ENCODE measurements at places on chromosomes 2 and 18.

GRCh38 chr2:241074065-241074818 is 27.8 kb downstream of the MTERF4 start:
- DNase-seq, result no peak

GRCh38 chr2:59875836-59876235 is 677.6 kb downstream of the BCL11A start:
- DNase-seq, result no peak

DNA sequence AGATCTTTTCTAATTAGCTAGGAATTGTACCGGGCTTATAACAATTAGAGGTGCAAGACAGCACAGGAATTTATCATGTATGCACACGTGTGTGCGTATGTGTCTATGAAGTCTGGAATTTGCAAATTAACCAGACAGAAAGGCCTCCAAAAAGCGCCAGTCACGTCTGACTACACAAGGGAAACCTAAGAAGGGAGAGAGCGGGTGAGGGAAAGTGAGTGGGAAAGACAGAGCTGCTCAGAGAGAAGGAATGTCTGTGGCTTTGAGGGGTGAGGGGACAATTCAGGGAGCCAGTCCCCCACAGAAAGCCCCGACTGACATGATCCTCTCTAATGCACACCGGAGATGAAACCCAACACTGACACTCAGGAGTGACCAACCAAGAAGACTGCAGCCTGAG is 197.7 kb upstream of the SH3BP4 start:
- DNase-seq, result no peak

GRCh38 chr2:83536556-83536955 is 922.5 kb downstream of the SUCLG1 start:
- DNase-seq, result no peak

- DNase-seq, result no peak
These were observed 353.6 kb upstream of the FANCL start for GRCh38 chr2:58594762-58595161.

DNA sequence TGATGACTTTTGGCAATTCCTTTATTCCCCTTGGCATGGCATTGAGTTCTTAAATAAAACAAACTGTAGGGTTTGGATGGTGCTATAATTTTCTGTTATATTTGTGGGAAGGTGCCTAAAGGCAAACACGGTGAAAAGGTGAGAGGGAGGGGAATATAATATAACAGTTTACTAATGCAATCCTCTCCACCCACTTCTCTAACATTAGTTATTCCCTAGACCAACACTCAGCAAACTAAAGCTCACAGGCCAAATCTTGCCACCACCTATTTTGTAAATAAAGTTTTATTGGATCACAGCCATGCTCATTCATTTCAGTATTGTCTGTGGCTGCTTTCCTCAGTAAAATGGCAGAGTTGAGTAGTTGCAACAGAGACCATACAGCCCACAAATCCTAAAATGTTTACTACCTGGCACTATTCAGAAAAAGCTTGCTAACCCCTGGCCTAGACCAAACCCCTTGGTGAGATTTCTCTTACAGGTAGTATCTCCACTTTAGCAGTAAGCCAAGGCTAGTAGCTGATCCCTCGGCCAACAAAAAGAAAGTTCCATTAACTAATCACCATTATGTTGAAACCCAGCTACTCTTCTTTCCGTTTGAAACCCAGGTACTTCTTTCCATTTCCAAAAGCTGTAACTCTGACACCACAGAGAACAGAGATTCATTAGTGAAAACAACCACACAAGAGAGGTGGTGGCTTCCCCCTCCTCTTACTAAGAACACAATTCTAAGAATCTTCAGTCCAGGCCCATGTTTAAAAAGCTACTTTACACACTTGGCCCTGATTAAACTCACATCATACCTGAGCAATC is 136.1 kb upstream of the CHAC2 start:
- DNase-seq, result no peak

DNA sequence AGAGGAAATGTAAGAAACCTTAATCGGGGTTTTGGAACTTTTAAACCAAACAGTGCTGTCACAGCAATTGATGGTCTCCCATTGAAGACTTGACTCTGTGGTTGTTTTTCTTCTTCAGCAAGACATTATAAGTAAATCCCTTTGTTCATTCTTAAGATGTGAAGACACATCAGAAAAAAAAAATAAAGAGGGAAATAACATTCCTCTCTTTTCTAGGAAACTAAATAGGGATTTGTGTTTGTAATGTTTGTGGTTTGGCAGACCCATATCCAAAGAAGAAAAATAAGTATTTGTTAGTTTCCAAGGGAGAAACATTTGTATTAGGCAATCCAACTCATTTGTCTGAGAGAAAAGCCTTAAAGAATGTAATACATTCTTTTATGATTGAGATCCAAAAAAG is 359.9 kb downstream of the DSC3 start:
- no peak for DNase-seq

- no peak for DNase-seq
These were observed 367.7 kb upstream of the NETO1 start for GRCh38 chr18:73235491-73235890.

DNA sequence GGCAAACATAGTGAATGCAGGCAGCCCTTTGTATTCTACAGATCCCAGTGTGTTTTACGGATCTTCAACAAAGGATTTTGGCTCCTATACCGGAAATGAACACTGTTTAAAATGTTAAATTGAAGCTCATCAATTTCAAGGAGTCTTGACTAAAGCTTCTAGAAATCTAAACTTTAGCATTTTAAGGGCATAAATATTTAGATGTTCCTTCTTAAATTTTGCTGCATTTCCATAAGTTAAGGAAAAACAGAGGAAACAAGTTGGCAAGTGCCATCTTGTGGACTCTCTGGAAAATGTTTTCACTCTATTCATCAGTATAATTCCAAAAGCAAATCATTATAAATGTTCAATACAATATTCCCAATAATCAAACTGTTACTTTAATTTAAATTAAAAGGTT is 19.6 kb downstream of the CHN1 start:
- no peak for DNase-seq

DNA sequence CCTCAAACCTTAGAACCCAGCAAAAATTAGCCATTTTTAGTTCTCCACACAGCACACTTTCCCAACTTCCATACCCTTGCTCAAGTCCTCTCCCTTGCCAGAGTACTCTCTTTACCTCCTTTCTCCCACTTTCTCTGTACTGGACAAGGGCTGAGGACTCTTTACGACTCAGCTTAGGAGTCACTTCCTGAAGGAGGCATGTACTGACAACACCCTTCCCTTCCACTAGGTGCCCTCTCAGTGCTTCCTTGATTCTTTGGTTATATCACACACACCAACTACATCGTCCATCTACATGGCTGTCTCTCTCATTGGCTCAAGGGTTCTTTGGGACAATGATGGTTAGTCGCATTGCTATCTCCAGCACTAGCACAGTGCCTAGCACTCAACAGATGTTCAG is 5.2 kb upstream of the C18orf63 start:
- no peak for DNase-seq

- no peak for DNase-seq
These were observed 26.6 kb downstream of the TWSG1 start for GRCh38 chr18:9361191-9361590.

- DNase-seq, result no peak
These were observed 83.8 kb downstream of the LONRF2 start for GRCh38 chr2:100238471-100238870.

DNA sequence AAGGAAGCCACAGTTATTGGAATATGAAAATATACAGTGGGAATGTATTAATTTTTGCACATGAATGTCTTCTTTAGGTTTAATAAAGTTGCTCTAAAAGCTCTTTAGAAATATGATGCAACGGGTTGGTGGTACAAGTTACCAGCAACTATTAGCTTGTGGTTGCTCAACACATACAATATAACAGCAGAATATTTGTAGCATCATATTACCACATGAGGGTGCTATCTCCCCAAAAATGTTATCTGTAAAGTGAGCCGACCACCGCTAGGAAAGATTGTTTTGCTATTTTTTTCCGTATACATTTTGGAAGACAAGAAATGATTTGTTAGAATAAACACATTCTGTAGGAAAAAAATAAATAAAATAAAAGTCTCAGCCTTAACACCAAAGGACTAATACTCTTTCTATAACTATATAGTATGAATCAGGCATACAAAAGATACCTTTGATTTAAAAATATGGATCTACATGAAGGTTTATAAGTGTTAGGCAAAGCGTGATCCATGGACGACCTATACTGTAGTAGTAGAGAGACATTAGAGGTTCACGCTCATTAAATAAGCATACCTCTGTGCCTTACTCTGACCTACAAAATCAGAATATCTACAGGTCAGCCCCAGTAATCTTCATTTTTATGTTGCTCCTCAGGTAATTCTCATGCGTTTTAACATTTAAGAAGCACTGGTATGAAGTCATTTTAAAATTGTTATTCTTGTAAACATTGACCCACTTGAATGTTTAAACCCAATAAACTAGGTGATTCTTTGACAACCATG is 1110.6 kb upstream of the ACVR2A start:
- DNase-seq, result peak; percentile 59

DNA sequence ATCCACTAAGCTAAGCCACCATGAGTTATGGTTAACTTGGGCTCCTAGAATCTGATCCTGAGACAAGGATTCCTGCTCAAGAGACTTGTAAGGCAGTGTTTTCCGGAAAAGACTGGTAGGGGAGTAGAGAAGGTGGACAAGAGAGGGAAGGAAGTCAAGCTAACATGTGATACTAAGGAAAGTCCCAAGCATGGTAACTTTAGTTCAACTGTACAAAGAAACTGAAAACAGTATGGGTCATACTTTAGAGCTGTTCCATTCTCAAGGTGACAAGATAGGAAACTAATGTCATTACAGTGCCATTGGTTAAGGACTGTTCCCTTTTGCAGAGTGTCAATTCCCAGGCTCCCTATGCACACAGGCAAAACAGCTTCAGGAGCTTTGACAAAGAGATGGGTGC is 5.8 kb downstream of the MYO5B start:
- no peak for DNase-seq

DNA sequence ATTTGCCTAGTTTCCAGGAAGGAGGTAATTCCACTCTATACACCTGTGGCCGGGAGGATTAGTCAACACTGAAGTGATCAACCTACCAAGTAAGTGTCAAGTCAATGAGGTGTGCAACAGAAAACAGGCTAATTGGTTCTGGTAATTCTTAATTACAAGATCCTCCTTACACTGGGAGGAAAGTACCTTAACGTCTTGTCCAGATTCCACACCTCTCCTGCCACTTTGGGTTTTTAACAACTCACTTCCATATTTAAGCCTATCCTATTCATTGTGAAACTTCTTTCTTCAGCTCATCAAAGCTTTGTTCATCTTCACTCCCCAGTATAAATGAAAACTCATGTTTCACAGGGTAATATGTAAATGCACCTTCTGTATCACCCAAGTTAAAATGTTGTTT is 22.0 kb upstream of the MAP4K4 start:
- no peak for DNase-seq

GRCh38 chr2:85854897-85855296 is 33.9 kb downstream of the ST3GAL5 start:
- no peak for DNase-seq

- DNase-seq, result no peak
These were observed 7.4 kb upstream of the ANKRD62 start for GRCh38 chr18:12086249-12086648.

DNA sequence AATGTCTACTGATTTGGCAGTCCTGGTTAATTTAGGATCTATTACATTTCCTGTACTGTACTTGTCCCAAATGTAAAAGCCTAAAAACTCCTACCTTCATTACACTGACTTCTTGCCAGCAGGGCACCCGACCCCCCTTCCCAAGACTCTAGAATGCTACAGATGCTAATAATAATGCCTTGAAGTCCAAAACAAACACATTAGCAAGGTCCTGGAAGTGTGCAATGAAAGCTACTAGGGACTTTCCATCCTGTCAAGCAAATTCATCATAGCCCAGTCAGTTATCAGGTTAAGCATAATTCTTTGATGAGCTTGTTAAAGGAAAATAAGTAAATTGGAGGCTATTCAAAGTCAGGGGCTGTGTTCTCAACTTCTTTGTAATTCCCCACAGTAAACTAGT is 115.3 kb upstream of the RBBP8 start:
- no peak for DNase-seq

DNA sequence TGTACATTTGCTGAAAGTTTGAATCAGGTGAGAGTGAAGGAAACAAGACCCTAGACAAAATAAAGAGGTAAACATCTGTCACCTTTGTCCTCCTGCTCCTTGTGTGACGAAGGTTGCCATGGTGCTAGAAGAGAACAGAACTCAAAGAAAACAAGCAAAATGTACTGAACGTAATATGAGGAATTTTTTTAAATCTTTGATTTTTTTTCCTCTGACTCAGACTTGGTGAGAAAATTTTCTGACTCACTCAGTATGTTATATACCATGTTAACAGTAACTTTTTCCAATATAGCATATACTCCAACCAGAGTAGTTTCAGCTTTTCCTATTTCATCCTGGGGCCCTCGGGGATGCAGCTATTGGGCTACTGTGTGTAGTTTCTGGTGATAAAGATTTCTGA is 2114.6 kb upstream of the PIK3C3 start:
- no peak for DNase-seq

- DNase-seq, result no peak
These were observed 339.0 kb upstream of the ETAA1 start for GRCh38 chr2:67057901-67058703.

DNA sequence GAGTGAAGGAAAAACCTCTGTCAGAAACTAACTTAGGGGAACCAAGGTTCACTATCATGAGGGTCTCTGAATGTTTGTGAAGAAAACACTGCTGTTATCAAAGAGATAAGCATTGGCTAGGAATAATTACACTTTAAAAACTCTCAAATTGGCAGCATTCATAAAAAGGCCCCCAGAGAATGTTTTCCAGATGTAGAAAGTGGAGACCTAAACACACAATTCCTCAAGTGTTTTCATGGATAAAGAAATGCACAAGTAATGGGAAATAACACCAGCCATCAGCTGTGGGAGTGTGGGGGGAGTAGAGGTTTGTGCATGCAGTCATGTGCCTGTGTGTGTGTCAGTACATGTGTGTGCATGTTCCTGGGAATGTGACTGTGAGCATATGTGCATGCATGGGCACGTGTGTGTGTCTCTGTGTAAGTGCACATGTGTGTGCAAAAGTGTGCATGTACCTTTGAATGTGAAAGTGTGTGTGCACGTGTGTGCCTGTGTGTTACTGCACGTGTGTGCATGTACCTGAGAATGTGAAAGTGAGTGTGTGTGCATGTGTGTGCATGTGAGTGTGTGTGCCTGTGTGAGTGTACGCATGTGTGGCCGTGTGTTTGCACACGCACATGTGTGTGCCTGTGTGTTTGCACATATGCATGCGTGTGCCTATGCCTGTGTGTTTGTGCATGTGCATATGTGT is 854.3 kb upstream of the SALL3 start:
- DNase-seq, result no peak

- no peak for DNase-seq
These were observed 18.4 kb upstream of the NFATC1 start for GRCh38 chr18:79377187-79377891.

DNA sequence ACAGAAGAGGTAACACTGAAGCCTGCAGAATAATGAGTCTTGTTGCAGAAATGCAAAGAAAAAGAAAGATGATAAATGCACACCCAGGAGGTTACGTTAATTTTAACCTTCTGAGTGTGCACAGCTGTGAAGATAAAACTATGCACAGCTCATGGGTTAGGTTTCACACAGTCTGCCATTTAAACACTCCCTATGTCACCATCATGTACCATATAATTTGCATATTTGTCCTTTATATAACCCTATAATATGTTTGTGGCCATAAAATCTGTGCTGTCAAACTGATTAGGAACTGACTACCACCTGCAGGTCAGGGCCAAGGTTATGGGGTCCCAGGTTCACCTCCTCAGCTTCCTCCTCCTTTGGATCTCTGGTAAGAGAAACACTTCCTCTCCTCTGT is 205.5 kb downstream of the RPIA start:
- no peak for DNase-seq

GRCh38 chr2:46147626-46148368 is 149.4 kb upstream of the EPAS1 start:
- DNase-seq, result no peak

- DNase-seq, result no peak
These were observed 153.3 kb downstream of the METTL4 start for GRCh38 chr18:2417861-2418610.
